ENCODE measurements at places on chromosomes 2 and 18.
A peak's percentile ranks its signal among the peaks of the same experiment; 100 is the strongest.

GRCh38 chr2:231612109-231612455 is 19.4 kb downstream of the TEX44 start:
- no peak for DNase-seq

GRCh38 chr18:7633171-7633570 is 66.1 kb downstream of the PTPRM start:
- no peak for DNase-seq

DNA sequence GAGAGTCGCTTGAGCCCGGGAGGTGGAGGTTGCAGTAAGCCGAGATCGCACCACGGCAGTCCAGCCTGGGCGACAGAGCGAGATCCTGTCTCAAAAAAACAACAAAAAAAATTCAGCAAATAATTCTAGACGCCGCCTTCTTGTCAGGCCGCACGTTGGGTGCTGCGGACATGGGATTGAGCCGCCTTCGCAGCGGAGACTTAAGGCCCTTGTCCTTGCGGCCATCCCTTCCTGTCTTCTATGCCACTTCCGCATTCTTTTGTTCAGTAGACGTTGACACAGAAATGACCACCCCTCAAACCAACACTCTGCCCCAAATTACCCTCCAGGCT is 15.8 kb downstream of the PTPN18 start:
- DNase-seq, result peak; percentile 75

DNA sequence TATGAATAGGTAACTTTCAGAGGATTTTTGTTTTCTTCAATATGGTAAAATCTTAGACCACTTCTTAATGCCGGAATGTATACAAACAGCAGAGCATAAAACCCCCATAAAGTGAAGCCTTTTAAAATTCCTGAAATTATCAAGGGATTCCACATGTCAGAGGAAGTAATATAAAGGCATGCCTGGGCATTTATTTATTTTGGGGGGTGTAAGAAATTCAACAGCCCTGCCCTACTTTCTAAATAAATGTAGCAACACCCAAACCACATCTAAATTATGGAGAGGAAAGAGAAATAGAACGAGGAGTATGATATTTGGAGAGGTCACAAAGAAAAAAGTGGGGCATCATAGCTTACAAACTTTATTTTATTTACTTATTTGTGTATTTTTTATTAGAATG is 9.9 kb downstream of the CHST9 start:
- DNase-seq, result no peak

DNA sequence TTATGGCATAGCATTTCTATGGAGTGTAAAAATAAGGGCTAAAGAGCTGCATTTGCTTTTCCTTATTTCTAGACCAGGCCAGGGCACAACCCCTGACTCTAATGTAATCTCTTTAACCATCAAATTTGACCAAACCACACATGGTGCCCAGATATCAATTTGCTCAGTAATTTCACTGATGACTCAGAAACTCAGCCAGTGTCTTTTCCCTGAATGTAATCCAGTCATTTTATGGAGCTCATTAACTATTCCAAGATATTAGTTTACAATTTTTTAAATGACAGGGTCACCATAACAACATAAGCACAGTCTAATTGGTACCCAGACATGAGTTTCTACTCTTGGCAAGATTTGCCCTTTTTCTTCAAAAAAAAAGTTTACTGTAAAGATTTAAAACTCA is 270.8 kb upstream of the AGAP1 start:
- DNase-seq, result no peak

- no peak for DNase-seq
Measured at GRCh38 chr2:224328798-224329197, 73.1 kb downstream of the FAM124B start.

DNA sequence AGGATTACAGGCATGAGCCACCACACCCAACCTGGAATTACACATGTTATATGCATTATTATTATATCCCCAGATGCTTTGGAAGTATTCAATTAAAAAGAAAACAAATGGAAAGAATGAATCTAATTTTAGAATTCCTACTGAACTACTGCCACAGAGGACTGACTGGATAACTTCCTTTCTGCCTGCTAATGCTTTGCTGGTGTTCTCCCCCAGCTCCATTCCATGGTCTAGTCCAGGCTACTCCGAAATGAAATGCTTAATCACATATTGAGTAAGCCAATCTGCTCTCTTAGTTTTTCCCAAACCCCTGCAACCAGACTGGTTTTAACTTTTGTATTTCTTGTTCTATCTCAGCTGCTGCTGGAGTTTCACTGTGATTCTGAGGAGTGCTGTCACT is 519.1 kb downstream of the SOX11 start:
- DNase-seq, result no peak

DNA sequence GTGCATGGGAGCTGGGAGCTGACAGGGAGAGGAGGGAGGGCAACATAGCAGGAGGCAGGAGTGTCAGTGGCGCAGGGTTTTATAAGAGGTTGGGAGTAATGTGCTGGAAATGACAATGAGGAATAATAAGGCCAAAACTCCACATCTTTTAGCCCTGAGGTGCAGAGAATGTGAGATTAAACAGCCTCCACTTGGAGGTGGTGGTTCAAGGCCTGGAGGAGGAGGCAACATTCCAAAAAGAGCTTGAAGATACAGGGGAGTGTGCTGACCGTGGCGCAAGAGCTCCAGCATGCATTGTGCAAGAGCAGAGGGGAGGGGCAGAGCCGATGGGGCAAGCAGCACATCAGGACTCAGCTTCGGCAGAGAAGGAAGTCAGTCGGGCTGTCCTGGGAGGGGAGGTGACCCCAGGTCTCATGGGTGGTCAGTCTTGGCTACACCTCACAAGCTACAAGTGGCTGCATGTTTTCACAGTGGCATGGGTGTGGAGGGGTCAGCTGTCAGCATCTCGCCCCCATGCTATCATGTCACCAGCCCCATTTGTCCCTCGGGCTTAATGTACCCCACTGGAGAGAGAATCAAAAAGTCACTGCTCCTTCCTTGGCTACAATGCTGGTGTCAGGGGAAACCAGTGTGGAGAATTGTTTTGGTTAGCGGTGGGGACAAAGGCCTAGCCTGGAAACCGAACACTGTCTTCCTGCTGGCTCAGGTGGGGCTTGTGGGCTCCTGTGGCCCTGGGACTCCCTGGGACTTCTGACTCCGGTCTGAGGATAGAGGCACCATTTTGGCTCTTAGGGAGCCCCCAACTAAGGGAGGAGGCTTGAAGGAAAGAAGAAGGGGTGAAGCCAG is 208.0 kb downstream of the ZFP36L2 start:
- DNase-seq, result no peak

DNA sequence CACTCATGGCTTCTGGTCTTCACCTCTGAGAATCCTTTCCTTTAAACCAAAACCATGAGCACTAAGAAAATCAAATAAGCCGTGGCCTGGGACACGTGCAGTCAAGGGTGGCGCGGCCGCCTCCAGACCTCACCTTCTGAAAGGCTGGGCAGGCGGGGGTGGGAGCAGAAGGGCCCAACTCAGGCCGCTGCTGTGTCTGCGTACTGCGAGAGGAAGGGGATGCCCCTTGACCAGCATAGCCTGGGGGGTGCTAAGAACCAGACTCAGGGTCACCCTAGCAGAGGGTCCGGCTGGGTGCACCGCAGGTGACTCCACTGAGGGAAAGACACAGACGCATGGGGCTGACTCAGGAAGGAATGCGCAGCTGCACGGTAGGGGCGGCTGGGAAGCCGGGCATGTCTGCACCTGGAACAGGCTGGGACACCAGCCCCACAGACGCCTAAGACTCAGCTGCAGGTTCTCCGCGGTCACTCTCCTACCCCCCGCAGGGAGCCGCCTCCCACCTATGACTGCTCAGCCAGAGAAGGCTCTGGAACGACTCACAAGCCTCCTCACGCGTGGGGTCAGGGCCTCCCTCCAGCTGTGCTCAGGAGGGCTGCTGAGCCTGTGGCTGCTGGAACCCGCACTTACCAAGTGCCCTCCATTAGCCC is 432.4 kb upstream of the MYT1L start:
- no peak for DNase-seq

DNA sequence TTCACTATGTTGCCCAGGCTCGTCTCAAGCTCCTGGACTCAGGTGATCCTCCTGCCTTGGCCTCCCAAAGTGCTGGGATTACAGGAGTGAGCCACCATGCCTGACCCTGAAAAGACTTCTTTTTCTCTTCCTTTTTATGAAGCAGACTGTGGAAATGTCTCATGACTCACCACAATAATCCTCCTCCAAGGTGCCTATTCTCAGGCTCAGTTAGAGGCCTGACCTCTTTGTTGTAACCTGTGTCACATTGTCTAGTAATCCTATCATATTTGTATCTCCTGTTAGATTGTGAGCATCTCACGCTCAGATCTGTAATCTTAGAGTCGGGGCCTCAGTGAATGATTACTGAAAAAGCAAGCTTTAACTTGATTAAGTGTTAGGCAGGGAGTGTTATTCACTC is 18.3 kb upstream of the TAF4B start:
- DNase-seq, result no peak

DNA sequence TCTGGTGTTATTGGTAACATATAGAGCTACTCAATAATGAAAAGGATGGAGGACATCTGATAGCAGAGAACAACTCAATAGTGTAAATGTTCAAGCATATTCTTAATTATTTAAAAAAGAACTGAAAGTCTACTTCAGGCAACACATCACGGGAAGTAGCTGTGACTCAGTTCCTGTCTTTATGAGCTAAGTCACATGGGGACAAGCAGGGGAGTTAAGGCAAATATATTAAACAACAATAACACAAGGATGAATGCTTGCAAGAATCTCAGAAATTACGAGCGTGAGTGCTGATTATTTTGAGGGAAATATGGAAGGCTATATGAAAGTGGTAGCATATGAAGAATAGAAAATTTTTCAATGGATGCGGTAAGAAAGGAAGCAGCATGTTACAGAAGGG is 4.0 kb upstream of the HNMT start:
- no peak for DNase-seq

GRCh38 chr2:171163261-171163660 is 2.6 kb upstream of the TLK1 start:
- no peak for DNase-seq

Data from foreskin melanocyte (primary cell).